ENCODE measurements at places on chromosomes 2 and 18.

DNA sequence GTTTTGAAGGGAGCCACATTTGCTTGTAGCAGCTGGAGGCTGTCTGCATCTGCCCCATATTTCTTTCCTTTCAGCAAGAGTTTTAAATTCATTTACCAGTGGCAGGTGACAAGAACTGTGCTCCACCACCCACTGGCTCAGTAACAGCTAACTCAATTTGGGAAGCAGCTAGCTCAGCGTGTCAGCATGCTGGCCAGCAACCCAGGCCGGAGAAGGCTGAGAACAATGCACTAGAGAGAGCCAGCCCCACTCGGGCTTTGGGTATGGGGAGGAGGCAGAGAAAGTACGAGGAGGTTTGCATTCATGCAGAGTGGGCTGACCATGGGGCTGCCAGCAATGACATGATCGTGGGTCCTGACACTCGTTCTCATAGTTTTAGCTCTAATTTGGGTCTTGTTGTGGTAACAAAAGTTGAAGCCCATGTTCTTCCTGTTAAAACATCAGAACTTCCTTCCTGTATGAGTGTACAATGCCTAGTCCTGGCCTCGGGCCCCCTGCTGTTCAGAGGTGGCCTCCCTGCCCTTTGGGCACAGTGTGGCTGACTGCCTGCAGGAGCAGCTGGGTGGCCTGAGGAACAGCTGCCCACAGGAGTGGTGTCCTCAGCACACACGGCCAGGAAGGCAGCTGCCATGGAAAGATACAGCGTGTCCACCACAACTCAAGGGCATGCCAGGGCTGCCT lies 23.0 kb downstream of the CDC42EP3 start:
- peak; percentile 53 for DNase-seq

DNA sequence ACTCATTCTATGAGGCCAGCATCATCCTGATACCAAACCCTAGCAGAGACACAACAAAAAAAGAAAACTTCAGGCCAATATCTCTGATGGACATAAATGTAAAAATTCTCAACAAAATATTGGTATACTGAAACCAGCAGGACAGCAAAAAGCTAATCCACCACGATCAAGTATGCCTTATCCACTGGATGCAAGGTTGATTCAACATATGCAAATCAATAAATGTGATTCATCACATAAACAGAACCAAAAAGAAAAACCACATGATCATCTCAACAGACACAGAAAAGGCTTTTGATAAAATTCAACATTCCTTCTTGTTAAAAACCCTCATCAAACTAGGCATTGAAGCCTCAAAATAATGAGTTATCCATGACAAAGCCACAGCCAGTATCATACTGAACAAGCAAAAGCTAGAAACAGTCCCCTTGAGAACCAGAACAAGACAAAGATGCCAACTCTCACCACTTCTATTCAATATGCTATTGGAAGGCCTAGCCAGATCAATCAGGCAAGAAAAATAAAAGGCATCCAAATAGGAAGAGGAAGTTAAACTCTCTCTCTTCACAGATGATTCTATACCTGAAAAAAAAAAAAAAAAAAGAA lies 45.3 kb downstream of the RTTN start:
- DNase-seq, result no peak

- peak; percentile 11 for DNase-seq
These were observed 303.9 kb downstream of the ZNF407 start for GRCh38 chr18:74901362-74902146.

GRCh38 chr2:88053296-88053695 lies 2.3 kb downstream of the KRCC1 start:
- DNase-seq, result no peak

- DNase-seq, result no peak
These were observed 39.8 kb upstream of the ZEB2 start for GRCh38 chr2:144559681-144560080.

DNA sequence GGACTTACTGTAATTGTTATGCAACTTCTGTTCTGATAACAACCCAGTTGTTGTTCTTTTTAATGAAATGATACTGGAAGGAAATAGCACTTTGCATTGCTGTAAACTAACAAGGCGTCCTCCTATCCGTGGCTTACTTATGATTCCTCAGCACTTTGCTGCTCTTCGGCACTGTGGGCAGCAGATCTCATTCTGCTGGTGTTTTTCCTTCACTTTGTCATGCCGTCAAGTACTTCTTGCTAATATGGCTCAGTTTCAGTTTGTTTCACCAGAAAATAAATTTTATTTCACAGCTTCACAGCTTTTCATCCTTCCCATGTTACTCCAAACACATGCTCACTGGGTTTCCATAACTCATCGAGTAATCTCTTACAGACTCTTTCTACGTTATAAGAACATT lies 289.3 kb downstream of the MEIS1 start:
- no peak for DNase-seq

DNA sequence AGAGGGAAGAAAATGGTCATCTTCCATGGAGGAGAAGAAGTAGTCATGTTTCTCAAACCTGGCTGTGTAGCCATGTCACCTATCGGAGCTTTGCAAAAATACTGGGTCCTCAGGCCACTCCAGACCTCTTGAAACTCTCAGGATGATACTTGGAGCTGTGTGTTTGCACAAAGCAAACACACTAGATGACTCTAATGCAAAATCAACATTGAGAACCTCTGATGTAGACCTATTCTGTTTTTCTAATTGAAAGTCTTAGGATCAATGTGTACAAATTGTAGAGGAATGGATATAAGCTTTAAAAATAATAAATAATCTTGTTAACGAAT lies 444.3 kb downstream of the RND3 start:
- no peak for DNase-seq

GRCh38 chr2:118635891-118636290 lies 211.6 kb downstream of the EN1 start:
- DNase-seq, result no peak

GRCh38 chr2:194328456-194328855 lies 1328.6 kb upstream of the SLC39A10 start:
- DNase-seq, result no peak

- no peak for DNase-seq
These were observed 45.2 kb upstream of the PGAP1 start for GRCh38 chr2:196971574-196972279.

GRCh38 chr2:128498086-128498485 lies 179.4 kb upstream of the HS6ST1 start:
- DNase-seq, result no peak

- no peak for DNase-seq
These were observed 46.3 kb downstream of the MYO7B start for GRCh38 chr2:127581516-127582490.

GRCh38 chr18:41645589-41646360 lies 309.3 kb upstream of the PIK3C3 start:
- DNase-seq, result peak; percentile 1

GRCh38 chr2:214989187-214989586 lies 149.2 kb downstream of the ABCA12 start:
- DNase-seq, result no peak

DNA sequence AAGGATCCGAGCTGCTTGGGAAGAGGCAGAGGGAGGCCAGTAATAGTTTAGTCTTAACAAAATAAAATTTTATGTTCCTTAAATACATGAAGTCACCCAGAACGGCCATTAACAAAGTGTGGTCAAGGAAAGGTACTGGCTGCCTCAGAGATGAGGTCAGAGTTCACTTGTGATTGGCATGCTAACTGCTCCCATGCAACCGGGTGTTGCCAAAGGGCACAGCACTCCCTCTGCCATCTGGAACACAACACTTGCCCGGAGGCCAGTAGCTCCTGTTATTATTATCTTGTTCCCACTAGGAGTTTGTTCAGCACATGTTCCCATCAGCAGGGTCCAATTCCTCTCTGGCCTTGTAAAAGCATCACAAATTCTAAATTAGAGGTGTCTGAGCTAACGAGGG lies 207.0 kb downstream of the CYP26B1 start:
- DNase-seq, result no peak

GRCh38 chr18:24490539-24490938 lies 30.1 kb downstream of the HRH4 start:
- no peak for DNase-seq

- no peak for DNase-seq
These were observed 752.6 kb upstream of the ID2 start for GRCh38 chr2:7929281-7929680.

GRCh38 chr2:131419441-131419840 lies 55.5 kb upstream of the RAB6D start:
- DNase-seq, result no peak

GRCh38 chr2:119827866-119828507 lies 68.3 kb downstream of the PTPN4 start:
- no peak for DNase-seq

DNA sequence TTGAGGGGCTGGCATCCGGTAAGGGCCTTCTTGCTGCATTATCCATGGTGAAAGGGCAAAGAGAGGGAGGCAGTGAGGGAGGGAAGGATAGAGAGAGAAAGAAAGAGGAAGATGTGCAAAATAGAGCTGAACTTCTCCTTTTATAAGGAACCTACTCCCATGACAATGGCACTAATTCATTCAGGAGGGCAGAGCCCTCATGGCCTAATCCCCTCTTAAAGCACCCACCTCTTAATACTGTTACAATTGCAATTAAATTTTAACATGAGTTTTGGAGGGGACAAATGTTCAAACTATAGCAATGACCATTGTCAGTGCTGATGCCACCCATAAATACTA lies 60.2 kb downstream of the CXCR4 start:
- no peak for DNase-seq

GRCh38 chr2:42060028-42060427 lies 12.2 kb downstream of the PKDCC start:
- no peak for DNase-seq

DNA sequence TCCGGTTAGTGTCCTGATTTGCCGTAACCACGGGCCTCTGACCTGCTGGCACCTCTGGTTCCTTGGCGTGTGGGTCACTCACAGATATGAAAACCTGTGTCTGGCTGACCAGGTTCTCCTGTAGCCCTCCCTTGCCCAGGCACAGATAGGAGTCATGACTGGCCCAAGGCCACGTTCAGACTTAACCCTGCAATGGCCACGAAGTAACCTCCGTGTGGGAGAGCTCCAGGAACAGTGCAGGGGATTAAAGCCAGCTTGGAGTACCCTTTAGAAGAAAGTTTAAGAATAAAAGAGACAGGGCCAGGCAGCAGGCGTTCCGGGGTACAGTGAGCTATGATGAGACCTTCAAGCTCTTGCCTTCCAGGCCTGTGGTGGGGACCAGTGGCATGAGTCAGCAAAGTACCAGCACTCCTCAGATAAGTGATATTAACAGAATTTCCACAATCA lies 25.5 kb downstream of the CENPO start:
- peak; percentile 75 for DNase-seq

DNA sequence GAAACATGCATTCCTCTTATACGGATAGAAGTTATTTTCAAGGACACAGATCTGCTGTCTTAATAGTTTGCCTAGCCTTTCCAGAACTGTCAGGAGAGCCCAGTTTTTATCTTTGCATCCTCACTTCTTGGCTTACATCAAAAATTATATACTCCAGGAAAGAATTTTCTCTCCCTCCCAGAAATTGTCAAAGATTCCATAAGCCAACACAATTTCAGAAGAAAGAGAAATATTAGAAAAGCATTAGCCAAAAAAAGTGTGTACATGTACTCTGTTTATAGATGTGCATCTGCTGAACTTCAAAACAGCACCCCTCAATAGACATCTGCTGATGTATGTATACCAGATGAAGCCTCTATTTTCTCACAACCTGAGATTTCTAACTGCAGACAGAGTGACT lies 210.4 kb downstream of the METTL4 start:
- DNase-seq, result no peak

- DNase-seq, result no peak
These were observed 174.9 kb downstream of the SOX11 start for GRCh38 chr2:5867056-5867455.

- no peak for DNase-seq
These were observed 144.7 kb downstream of the CYRIA start for GRCh38 chr2:16520891-16521290.

DNA sequence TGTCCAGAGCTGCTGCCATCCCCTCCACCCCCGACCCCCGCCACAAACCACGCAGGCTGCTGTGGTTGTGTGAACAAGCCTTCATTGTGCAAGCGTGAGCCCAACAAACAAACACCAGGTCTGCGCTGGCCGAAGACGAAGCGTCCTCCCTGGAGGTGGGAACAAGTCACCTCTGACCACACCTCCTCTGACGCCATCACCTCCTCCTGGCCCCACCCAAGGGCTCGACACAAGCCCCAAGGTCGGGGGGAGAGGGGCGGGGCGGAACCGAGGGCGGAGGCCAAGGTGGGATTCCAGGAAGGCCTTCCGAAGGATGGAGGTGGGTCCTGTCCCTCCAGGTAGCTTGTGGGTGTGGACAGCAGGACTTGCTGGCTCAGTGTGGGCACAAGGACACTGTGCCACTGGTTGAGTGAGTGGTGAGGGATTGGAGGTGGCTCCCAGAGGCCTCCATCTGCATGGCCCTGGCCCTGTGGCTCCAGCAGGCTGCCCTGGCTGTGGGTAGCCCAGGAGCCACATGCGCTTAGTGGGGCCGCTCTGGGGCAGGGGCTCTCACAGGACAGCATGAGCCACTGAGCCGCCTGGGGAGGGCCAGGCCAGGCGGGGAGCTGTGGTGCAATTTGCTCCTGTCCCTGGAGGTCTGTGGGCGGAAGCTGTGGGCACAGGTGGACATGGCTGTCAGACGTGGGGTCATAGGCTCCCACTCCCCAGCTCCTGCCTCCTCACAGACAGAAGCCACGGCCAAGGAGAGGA lies 7.4 kb upstream of the GPR17 start:
- no peak for DNase-seq

GRCh38 chr2:128748835-128749605 lies 430.4 kb upstream of the HS6ST1 start:
- DNase-seq, result no peak

GRCh38 chr18:62957885-62958472 lies 242.6 kb downstream of the PHLPP1 start:
- DNase-seq, result peak; percentile 67

DNA sequence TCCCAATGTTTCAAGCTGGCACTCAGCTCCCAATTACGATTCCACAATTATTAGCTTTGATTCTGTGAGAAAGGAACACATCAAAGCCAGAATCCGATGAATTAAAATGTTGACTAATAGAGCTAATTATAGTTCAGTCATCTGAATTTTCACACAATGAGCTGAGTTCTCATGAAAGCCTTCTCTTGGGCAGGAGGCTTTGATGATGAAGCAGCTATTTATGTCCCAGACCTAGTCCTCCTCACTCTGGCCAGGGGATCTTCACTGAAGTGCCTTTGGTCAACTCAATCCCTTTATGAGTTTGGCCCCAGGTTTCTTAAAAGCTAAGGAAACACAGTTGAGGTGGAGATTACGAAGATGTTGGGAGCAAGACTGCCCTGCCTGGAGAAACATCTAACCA lies 74.7 kb upstream of the PPM1B start:
- no peak for DNase-seq

- peak; percentile 61 for DNase-seq
These were observed 112.4 kb downstream of the CYRIA start for GRCh38 chr2:16553226-16553625.

GRCh38 chr2:143123911-143124310 lies 5.3 kb upstream of the ARHGAP15 start:
- DNase-seq, result no peak

DNA sequence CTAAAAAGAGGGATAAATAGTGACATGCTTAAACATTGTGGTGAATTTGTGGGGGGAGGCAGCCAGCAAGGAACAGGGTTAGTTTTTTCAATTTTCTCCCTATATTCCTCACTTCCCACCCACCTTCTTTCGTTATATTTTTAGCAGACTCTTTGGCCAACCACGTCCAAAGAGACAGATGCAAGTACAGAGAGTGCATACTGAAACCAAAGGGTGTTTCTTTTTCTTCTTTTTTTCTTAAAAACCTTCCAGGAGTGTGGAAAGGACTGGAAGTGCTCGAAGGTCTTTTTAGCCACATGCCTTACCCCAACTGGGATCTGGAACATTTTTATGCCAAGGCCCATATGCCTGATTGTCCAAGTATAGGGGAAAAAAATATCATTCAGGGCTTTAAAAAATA lies 59.0 kb downstream of the TNP1 start:
- no peak for DNase-seq

All from common myeloid progenitor, CD34-positive (primary cell).